ENCODE measurements at places on chromosomes 5 and 9.

GRCh38 chr5:133675376-133676154, 63.2 kb upstream of the FSTL4 start:
- DNase-seq = no peak

DNA sequence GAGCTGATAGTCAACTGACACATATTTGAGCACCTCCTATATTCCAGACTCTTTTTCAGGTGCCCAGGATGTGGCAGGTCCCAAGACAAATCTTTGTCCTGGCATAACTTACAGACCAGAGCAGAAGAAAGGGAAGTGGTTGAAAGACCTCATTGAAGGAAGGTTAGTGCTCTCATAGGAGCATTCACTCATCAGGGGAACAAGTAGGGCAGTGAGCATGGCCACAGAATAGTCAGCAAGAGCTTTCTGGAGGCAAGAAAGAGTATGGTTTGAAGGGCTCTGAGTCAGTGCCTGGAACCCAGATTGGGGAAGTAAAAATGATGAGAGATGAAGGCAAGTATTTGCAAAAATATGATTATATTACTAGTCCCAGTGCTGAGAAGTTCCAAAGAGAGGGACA, 25.0 kb upstream of the ERMP1 start:
- DNase-seq = no peak

DNA sequence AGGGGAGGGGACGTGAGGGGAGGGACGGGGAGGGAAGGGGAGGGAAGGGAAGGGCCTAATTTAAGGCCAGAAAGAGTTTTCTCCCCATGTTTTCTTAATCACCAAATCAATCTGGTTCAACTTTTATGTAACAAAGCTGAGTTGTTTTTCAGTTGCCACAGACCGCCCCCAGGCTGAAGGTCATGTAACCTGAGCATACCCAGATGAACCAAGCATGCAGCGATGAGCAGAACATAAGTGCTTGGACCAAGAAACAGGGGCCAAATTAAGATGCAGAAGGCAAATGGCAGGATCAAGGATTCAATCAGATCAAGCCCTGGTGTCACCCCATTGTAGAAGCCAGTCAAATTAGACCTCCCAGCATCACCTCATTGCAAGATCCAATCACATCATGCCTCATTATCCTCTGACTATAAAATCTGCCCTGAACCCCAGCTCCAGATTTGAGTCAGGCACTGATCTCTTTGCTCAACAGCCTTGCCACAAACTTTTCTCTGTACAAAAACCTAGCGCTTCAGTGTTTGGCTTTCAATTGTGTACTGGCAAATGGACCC, 113.5 kb upstream of the TNPO1 start:
- DNase-seq = no peak

GRCh38 chr5:177462021-177462670, 11.3 kb downstream of the DBN1 start:
- no peak for DNase-seq

DNA sequence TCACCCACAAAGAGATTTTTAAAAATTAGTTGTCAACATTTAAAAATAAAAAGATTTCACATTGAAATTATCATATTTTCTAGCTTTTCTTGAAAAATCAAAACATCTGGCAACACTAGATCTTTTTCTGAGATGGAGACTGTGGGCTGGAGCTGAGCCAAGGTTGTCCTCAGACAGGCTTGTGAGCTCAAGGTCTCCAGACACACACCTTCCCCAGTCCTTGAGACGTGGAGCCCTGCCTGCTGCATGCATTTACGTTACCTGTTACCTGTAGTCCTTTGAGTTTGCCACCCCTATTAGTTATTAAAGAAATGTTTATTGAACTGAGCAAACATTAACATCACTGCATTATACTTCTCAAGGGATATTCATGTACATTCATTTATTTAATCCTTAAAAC, 87.5 kb upstream of the TLE1 start:
- DNase-seq = no peak

- no peak for DNase-seq
Measured at GRCh38 chr5:127216898-127217675, 73.5 kb upstream of the MEGF10 start.

- DNase-seq = no peak
Measured at GRCh38 chr5:67453111-67453905, 256.7 kb upstream of the CD180 start.

GRCh38 chr9:30193421-30193820, 2191.0 kb upstream of the ACO1 start:
- no peak for DNase-seq

- no peak for DNase-seq
Measured at GRCh38 chr5:122154910-122155309, 25.6 kb downstream of the ZNF474 start.

- no peak for DNase-seq
Measured at GRCh38 chr9:135914921-135915320, 7.6 kb upstream of the CAMSAP1 start.

Data from stimulated activated CD8-positive, alpha-beta memory T cell treated with anti-CD3 and anti-CD28 coated beads, Interleukin-7, amount 100 ng/mL, for 4 hours (primary cell).